ENCODE measurements at places on chromosomes 11 and 22. TPM values are rescaled to one million over a fixed set of nuclear protein-coding genes. Genes with fewer than 3 reads are reported as not detected.

- no peaks in the 10 kb centered on the region for H3K36me3 ChIP-seq
- H3K27ac ChIP-seq: no peak overlapping the region
- H3K4me3 ChIP-seq: no peak overlapping the region
- peaks cover 25% of the 10 kb centered on the region for H3K4me1 ChIP-seq
- no peaks in the 10 kb centered on the region for H3K27me3 ChIP-seq
Observed at GRCh38 chr11:77592727-77593126, 3.0 kb downstream of the AQP11 start.

TP53I11 gene
- polyA plus RNA-seq: 48.0 TPM

DNA sequence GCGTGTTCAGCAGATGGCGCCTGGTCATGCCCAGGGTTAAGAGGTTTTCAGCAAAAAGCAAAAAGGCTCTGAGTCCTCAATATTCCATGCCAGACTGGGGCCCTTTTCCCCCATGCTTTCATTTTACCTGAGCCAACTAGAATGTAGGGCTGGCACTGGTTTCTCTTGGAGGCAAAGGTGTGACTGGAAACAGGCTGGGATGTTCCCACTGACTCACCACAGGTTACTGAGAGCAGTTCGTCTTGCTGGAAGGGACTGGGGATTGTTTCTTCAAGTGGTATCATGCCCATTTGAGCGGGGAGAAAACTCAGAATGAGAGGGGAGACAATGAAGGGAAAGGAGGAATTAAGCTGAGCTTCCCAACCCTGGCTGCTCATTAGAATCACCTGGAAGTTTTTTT lies 243.9 kb downstream of the TENM4 start:
- no peak overlapping the region for H3K27ac ChIP-seq
- no peak overlapping the region for H3K4me3 ChIP-seq
- no peaks in the 10 kb centered on the region for H3K27me3 ChIP-seq
- DNase-seq: no peak

OR10D3 gene
- polyA plus RNA-seq: not detected

DNA sequence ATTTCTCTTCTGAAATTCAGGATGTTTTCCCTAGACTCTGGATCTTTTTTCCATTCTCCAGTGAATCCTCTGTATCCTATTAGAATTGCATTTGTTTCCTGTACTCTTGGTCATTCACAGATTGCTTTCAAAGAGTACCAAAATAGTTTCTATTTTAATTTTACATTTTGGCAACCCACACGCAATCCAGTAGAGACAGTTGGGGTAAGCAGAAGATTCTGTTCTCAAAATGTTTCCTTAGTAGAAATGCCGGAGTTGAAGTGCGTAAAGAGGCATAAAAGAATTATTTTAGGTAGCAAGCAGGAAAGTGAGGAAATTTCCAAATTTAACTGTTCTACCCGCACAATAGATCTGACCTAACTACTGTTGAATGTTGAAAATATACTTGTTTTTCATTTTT lies 842.4 kb downstream of the LUZP2 start:
- H3K36me3 ChIP-seq: no peaks in the 10 kb centered on the region
- H3K27ac ChIP-seq: no peak overlapping the region
- DNase-seq: no peak
- no peaks in the 10 kb centered on the region for H3K4me1 ChIP-seq

DNA sequence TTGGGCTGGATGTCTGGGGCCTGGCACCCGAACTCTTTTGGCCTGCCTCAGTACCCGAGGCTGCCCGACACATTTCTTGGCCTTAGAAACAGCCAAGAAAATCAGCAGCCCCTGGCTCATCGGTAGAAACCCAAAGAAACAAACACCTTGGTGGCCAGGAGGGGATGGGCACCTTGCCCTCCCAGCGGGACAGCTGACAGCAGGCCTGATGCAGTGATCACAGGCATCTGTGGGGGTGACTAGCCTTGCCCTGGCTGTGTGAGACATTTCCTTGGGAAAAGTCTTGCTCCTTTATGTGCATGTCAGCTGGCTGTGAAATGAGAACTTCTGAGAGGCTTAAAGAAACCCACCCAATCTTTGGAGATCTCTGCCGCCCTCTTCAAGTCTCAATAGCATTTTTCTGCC lies 60.9 kb downstream of the SMIM38 start:
- H3K4me3 ChIP-seq: no peak overlapping the region
- no peak for DNase-seq
- H3K27ac ChIP-seq: no peak overlapping the region

Measured in spleen (tissue), 13 donors.